ENCODE measurements at places on chromosomes 1 and 21.

DNA sequence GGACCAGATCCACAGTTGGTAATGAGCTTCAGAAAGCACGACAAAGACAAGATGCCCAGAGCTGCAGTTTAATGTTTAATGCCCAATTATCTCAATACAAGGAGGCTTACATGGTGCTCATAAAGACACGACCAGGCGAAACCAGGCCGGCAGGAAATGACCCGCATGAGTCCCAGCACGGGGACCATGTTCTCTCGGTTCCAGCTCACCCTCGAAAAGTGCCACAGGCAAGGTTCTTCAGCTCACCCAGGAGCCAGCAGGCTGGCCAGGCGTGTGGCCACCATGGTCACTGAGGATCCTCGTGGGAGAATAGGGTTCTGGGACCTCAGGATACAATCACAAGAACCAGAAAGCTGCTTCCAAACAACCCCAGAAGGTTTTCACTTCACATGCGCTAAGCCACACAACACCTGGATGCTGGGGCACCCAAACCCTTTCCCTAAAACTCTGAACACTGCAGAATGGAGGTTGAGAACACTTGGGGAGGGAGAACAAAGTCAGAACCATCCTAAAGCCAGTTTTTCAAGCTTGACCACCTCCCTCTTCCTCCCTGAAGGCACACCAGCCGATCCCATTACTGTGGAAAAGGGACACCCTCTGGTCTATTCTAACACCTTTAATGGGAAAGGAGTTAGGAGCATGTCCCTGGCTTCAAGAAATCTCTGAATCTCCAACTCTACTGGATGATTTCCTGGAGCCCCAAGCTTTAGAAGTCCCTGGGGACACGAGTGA is 22.6 kb upstream of the ASAP3 start:
- no peak for DNase-seq

- no peak for DNase-seq
Measured at GRCh38 chr1:36941316-36941978, 92.9 kb downstream of the GRIK3 start.

DNA sequence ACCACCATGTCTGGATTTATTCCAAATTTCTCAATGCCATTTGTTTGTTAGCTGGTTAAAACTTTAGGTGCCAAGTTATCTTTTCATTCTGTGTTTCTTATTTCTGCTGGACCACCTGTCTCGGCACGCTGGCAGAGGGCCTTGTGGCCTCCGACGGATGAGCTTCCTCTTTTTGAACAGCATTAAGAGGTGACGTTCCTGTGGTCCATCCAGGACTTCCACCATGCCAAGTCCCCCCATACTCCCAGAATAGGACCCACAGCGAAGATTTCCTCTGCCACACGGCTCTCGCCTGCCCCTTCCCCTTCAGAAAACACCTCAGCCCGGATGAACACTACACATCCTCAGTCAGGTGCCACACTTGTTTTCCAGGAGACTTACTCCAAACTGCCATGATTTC is 73.8 kb downstream of the NTPCR start:
- no peak for DNase-seq

DNA sequence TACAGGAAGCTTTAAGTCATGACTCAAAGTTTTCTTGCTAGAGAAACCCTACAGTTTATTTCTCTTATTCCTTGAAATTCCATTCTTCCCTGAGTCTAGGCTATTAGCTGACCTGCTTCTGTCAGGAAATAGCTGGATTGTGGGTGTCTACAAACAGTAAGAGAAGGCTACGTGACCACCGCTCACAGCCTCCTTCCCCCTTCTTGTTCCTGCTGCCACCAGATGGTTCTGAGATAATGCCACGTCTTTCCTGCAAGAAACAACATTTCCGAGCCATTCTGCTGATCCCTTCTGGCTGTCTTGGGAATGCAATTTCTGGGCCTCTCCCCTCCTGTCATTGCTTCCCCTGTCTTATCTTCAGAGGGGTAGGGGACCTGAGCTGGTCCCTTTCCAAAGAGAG is 128.9 kb upstream of the SGIP1 start:
- DNase-seq, result no peak

DNA sequence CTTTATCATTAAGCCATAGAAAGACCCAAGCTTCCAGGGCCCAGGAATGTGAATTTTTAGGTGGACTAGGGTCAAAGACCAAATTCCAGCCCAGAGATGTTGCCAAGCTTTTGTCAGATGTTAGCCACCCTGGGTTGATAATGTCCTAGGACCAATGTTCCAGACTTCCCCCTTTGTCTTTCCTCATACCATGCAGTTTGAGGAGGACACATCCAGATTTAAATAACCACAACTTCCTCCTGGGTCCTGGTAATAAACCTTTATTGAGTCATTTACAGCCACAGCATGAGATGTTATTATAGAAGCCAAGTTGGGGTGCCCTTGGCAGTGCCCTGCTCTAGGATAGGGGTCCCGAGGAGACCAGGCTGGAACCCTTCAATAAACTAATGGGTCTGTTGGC is 5.9 kb downstream of the TNR start:
- no peak for DNase-seq

DNA sequence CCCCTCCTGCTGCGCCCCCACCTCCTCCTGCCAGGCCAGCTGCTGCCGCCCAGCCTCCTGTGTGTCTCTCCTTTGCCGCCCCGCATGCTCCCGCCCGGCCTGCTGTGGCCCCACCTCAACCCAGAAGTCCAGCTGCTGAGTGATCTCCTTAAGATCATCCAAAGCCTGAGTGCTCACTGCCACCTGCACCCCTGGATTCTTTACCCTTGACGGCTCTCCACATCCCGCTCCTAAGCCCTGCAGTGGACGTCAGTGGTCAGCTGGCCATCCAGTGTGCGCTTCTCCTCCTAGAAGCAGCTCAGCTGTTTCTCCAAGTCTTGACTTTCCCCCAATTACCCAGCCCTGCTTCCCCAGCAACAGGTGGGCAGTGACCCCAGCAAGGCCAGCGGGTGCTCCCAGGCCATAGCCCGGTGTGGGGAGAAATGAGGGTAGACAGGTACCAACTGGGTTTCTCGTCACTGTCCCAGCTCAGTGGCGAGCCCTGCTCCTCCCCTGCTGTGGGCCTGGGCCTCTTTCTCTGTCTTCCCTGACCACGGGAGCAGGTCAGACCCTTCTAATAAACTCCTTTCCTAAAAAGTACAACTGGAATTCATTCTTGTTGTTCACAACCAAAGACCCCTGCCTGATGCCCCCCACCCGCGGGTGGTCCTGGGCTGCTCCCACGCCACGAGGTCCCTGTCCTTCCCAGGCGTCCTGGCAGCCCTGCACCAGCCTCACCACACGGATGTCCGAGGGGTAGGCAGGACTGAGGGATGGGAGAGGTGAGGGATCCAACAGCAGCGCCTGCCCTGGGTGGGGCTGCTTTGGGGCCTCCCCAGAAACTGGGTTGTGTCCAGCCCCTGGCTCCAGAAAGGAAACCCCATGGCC is 1.4 kb downstream of the KRTAP10-7 start:
- DNase-seq, result no peak

DNA sequence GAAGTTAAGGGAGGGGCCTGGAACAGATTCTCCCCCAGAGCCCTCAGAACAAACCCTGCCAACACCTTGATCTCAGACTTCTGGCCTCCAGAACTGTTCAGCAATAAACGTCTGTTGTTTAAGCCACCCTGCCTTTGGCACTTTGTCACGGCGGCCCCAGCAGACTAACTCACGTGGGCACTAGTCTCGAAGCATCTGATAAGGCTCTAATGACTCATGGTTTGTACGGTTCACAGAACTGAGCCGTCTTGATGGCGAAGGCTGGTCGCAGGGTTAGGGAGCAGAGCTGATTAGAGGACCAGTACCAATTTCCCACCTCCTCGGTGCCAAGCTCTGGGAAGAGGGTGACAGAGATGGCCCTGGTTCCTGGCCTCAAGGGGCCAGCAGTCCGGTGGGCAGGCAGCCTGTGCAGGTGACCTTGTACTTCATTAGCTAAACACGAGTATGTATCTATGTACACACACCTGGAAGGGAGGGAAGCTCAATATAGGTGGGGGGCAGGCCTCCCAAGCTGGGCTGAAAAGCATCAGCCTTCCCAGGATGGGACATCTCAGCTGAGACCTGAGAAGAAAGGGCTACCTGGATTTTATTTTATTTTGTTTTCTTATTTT is 112.8 kb downstream of the MRPS6 start:
- no peak for DNase-seq

DNA sequence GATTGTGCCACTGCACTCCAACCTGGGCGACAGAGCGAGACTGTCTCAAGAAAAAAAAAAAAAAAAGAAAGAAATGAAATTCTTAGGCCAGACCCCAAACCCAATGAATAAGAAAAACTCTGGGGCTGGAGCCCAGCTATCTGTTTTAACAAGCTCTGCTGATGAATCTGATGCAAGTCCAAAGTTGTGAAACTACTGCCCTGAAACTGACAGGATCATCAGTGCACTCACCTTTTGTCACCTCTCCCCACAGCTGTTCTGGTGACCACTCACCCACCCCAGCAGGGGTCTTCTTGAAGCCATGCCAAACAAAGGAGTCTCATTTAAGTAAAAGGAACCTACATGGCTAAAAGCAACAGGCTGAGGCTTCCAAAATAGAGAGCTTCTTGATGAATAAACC is 8.4 kb downstream of the PABPC4 start:
- DNase-seq, result no peak

DNA sequence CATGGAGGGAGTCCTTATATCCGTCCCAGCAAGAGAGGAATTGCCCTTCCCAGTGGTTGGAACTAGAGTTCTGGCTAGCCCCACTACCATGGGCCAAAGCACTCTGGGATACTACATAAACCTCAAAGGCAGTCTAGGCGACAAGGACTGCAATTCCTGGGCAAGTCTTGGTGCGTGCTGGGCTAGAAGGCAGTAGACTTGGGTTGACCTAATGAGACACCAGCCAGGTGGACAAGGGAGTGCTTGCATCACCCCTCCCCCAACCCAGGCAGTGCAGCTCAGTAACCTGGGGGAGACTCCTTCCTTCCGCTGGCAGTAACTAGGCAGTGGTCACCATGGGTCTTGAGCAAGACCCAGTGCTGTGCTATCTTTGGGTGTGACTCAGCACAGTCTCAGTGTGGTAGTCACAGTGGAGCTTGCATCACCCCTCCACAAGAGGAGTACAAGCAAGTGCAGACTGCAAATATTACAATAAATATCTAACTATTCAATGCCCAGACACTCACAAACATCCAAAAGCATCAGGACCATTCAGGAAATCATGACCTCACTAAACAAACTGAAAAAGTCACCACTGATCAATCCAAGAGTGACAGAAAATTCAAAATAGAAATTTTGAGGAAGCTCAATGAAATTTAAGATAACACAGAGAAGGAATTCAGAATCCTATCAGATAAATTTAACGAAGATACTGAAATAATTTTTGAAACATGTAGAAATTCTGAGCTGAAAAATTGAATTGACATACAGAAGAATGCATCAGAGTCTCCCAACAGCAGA is 84.7 kb upstream of the LYPLAL1 start:
- peak; percentile 91 for DNase-seq

GRCh38 chr1:62937634-62938296 is 153.8 kb downstream of the ATG4C start:
- DNase-seq, result no peak

DNA sequence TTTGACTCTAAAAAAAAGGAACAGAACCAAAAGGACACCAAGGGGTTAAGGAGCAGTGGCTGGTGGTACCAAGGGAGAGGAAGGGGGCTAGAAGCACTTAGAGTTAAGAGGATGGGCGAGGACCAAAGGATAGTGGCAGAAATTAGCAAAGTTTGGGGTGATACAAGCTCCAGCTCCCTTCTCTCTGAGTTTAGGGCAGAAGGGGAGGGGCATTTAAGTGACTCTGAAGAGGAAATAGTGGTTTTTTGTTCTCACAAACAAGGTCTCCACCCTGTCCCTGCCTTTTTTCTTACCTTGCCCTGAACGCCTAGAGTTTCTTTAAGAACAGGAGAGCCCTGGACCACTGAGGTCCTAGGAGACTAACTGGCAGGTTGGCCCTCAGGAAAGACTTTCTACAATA is 3.3 kb downstream of the CDC42SE1 start:
- peak; percentile 28 for DNase-seq

- no peak for DNase-seq
Measured at GRCh38 chr1:6683434-6683833, 18.2 kb downstream of the DNAJC11 start.

- DNase-seq, result no peak
Measured at GRCh38 chr1:178393370-178393769, 103.4 kb downstream of the CLEC20A start.

DNA sequence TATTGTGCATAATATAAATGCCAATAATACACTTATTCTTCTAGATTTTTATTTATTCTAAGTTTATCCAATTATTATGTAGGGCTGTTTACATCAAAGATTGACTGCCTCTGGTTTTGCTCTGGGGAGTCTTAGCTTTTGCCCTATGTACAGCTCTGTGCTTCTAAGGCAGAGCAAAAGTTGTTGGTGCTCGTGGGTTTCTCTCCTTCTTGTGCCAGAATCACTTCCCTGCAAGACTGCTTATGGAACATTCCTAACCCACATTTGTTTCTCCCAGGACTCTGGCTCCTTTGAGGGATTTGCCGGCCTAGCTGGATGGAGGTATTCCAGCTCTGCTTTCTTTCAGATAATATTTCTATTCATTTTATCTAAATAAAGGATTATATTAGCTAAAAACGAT is 849.1 kb downstream of the USP25 start:
- no peak for DNase-seq

GRCh38 chr1:4379451-4380175 is 274.8 kb upstream of the AJAP1 start:
- no peak for DNase-seq

GRCh38 chr1:185490924-185491323 is 173.9 kb upstream of the IVNS1ABP start:
- DNase-seq, result no peak

DNA sequence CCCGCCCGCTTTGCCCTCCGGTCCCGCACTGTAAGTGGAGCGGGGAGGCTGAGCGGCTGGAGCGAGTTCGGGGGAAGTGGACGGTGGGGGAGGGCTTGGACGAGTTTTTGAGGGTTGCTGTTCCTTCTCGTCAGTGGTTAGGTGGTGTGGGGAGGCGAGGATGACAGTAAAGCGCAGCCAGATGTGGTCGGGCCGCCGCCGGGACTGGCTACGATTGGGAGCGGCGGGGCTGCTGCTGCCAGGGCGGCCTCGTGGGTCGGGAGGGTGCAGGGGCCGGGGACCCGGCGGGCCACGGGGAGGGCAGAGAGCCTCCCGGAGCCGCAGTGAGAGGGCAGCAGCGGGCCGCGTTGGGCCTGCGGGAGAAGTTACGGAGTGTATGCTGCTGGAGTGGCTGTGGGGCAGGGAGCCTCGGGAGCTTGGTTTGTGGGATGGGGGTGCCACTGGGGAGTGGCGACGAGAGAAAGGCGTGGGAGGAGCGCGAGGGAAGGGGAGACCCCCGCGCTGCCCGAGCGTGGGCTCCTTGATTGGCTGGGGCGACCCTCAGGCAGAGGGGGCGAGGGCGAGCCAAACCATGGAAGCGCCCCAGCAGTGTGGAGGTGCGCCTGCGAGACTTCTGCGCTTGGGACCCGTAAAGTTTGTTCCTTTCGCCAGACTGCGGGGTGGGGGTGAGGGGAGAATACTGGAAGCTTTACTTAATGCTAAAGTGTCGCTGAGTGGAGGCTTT is 2.1 kb downstream of the ADGRL2 start:
- no peak for DNase-seq

GRCh38 chr1:50110656-50111055 is 1.9 kb downstream of the ELAVL4 start:
- no peak for DNase-seq

- no peak for DNase-seq
Measured at GRCh38 chr1:181317261-181317930, 165.9 kb upstream of the CACNA1E start.
